Stomach (tissue), 19 donors: ENCODE measurements at places on chromosomes 5 and 9. TPM values are rescaled to one million over a fixed set of nuclear protein-coding genes. Genes with fewer than 3 reads are reported as not detected.

AQP7 gene
- not detected for total RNA-seq

GFI1B gene
- 1.0 TPM for total RNA-seq

DDX4 gene
- not detected for total RNA-seq

GFPT2 gene
- total RNA-seq: 3.5 TPM

FOXD4L4 gene
- total RNA-seq: not detected

CPLANE1 gene
- total RNA-seq: 34.4 TPM

DNA sequence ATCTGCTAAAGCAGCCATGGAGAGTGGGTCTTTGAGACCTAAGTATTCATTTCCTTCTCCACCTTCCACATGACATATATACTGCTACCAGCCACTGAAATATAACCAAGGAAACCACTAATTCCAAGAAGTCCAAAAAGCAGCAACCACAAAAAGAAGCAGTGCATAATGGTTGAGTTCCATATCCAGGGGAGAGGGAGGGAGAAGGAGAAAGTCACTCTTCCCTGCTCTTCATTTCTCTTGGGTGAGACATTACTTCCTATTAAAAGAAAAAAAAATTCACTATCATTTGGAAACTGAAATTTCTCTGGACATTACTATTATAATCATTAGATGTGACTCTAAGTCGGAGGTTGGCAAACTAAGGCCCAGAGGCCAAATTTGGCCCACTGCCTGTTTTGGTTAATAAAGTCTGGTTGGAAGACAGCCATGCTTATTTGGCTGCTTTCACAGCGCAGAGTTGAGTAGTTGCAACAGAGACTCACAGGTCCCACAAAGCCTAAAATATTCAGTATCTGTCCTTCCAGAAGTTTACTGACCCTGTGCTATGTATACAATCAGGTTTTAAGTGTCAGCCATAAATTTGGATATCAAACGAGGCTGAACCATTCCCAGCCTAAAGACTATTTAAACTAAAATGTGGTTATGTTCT, 168.6 kb downstream of the MPDZ start:
- H3K27me3 ChIP-seq: no peaks in the 10 kb centered on the region
- peaks cover 32% of the 10 kb centered on the region for H3K36me3 ChIP-seq
- H3K27ac ChIP-seq: no peak overlapping the region
- peak; percentile 44 for DNase-seq
- H3K4me3 ChIP-seq: no peak overlapping the region

DNA sequence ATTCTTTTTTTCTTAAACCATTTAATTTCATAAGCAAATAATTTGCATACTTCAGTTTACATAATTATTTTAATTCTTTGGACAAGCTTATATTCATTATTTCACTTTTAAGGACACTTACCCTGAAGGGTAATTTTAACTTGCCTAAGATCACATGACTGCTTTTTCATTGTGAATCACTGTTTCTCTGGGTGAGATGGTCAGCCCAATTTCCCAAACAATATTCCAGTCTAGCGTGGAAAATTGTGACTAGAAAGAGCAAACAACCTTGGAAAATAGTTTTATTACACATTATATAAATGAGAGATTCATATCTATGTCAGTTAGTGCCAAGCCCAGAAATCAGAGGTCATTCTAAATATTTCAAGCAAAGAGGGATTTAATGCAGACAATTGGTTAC, 21.4 kb upstream of the JAKMIP2 start:
- H3K27ac ChIP-seq: no peak overlapping the region
- H3K36me3 ChIP-seq: no peaks in the 10 kb centered on the region
- no peaks in the 10 kb centered on the region for H3K4me1 ChIP-seq
- DNase-seq: no peak

DNA sequence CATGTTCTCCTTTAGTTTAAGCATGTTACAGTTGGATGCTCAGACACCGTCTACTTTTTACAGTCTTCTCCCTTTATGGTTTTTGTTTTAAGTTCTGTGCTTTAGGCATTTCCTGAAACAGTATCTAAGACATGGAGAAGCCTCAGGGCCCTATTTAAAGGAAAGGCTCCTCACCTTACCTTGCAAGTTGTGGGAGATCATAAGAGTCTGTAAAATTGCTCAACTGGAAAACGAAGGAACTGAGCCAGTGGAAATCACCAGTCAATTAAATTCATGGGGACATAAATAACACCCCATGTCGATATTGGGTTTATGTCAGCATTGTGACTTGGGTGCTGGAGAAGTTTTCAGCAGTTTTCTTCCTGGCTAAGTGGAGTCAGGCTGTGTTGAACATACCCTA, 239.2 kb downstream of the KIF4B start:
- H3K27ac ChIP-seq: no peak overlapping the region
- no peaks in the 10 kb centered on the region for H3K4me1 ChIP-seq
- no peak for DNase-seq
- H3K4me3 ChIP-seq: no peak overlapping the region
- H3K27me3 ChIP-seq: no peaks in the 10 kb centered on the region
- no peaks in the 10 kb centered on the region for H3K36me3 ChIP-seq

DNA sequence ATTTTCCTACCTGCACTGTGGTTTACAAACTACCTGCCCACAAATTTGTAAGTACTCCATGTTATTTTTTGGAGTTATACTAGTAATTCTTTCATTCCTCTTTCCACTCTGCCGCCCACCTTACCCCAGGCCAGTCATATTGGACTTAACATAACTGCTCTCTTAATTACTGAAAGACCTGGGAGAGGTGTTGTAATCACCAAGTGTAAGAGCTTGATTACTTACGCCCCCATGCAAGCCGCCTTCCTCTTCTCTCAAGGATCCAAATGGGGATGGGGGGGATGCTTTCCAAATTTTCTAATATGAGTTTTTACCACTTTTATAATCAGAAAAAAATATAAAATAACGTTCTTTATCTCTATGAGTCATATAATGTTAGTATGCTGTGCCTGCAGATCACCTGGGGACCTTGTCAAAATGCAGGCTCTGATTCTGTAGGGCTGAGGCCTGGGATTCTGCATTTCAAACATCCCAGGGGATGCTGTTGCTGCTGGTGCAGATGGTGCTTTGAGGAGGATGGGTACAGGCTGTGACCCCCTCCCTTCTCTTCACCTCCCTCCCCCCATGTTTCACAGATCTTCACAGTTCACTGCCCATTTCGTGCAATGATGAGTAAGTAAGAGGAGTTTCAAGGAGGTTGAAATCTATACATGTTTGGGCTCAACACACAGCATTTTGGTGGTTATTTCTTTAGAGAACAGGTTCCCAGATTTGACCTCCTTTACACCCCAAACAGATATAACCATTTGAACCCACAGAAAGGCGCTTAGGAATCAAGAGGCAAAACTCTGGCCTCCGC, 87.3 kb downstream of the SEC61B start:
- H3K4me3 ChIP-seq: no peak overlapping the region
- H3K4me1 ChIP-seq: no peaks in the 10 kb centered on the region
- no peak for DNase-seq
- no peaks in the 10 kb centered on the region for H3K27me3 ChIP-seq
- H3K36me3 ChIP-seq: no peaks in the 10 kb centered on the region

DNA sequence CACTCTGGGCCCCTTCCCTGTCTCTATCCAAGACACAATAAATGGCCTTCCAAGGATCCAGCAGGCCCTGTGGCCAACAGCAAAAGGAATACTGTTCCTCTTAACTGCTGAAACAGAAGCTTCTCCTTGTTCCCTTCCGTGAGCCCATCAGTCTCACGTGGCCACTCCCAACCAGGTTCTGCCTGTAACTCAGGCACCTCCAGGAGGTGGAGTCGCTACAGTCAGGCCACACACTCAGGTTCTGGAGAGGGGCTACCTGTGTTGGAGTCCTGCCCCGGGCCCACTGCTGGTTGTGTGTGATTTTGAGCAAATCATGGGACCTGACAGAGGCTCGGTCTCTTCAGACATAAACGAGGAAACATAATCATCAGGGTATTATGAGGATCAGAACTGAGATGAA, 10.3 kb downstream of the FAT2 start:
- H3K27ac ChIP-seq: no peak overlapping the region
- H3K27me3 ChIP-seq: peaks cover 8% of the 10 kb centered on the region
- DNase-seq: no peak
- no peaks in the 10 kb centered on the region for H3K36me3 ChIP-seq
- no peak overlapping the region for H3K4me3 ChIP-seq
- H3K4me1 ChIP-seq: no peaks in the 10 kb centered on the region

DNA sequence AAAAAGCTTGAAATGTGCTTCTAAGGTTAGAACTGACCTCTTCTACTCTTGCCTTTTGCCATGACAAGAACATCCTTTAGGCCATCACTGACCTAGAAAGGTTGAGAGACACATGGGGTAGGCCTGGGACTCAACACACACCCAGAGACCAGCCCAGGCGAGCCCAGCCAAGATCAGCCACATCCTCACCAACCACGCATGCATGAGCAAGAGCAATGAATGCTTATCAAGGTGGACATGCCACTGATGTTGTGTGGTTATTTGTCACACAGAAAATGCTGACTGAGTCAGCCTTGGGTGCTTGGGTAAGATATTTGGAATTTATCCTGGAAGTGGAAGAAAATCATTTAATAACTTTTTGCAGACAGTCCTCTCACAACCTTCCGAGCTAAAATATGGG, 39.4 kb downstream of the SMIM23 start:
- no peak for DNase-seq
- H3K27me3 ChIP-seq: no peaks in the 10 kb centered on the region
- no peak overlapping the region for H3K4me3 ChIP-seq
- peaks cover 10% of the 10 kb centered on the region for H3K4me1 ChIP-seq
- H3K27ac ChIP-seq: no peak overlapping the region
- no peaks in the 10 kb centered on the region for H3K36me3 ChIP-seq

- no peaks in the 10 kb centered on the region for H3K36me3 ChIP-seq
- no peak overlapping the region for H3K27ac ChIP-seq
- H3K27me3 ChIP-seq: no peaks in the 10 kb centered on the region
- DNase-seq: peak; percentile 16
- no peak overlapping the region for H3K4me3 ChIP-seq
Measured at GRCh38 chr5:4480528-4481349, 659.4 kb upstream of the ADAMTS16 start.

DNA sequence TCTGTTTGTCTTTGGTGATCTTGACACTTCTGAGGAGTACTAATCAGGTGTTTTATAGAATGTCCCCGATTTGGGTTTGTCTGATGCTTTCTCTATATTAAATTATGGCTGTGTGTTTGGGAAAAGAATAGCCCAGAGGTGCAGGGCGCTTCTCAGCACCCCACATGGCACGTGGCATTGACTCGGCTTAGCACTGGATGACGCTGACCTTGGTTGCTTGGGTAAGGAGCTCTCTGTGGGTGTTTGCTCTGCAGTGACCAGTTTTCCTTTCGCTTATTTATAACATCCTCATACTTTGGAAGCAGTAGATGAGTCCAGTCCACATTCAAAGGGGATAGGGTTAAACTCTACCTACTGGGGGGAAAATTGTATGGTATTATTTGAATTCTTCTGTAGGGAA, 12.5 kb upstream of the FAM120AOS start:
- no peak for DNase-seq
- H3K36me3 ChIP-seq: no peaks in the 10 kb centered on the region
- H3K27me3 ChIP-seq: no peaks in the 10 kb centered on the region
- peaks cover 96% of the 10 kb centered on the region for H3K4me1 ChIP-seq
- no peak overlapping the region for H3K4me3 ChIP-seq

DNA sequence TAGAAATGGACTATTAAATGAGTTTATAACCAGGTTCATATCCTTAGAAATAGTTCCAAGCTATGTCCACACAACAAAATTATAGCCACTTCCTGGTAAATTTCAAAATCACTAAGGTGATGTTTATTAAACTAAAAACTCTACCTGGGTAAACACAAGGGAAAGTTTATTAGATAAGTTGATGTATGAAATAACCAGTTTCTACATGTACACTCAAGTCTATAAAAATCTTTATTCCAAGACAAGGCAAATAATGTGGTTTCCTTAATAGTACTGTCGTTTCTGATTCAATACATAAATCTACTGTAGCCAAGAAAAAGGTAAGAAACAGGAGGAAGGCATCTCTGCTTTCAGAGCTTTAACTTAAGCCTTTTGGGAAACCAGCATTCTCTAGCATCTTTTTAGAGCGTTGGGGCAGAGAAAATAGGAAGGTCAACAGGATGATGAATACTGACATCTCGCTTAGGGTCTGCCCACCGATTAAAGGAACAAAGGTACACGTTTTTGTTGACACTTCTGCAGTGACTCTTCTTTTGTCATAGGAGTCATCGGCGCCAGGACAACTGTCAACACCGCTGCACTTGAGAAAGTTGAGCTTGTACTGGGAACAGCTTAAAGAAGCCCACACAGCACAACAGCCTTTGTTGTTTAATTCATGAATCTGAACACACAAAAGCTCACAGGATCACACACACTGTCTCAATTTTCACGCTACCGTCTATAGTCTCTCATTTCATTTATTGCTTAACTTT, 513.6 kb downstream of the SLCO4C1 start:
- H3K4me3 ChIP-seq: no peak overlapping the region
- no peaks in the 10 kb centered on the region for H3K4me1 ChIP-seq
- H3K27ac ChIP-seq: no peak overlapping the region
- no peak for DNase-seq
- H3K36me3 ChIP-seq: no peaks in the 10 kb centered on the region

- H3K4me1 ChIP-seq: no peaks in the 10 kb centered on the region
- no peaks in the 10 kb centered on the region for H3K36me3 ChIP-seq
- H3K27me3 ChIP-seq: no peaks in the 10 kb centered on the region
- DNase-seq: no peak
- no peak overlapping the region for H3K27ac ChIP-seq
- H3K4me3 ChIP-seq: no peak overlapping the region
Measured at GRCh38 chr5:117333011-117333410, 758.4 kb upstream of the SEMA6A start.
